Esophagus muscularis mucosa (tissue), 4 donors: ENCODE measurements at places on chromosomes 3 and 15. TPM values are rescaled to one million over a fixed set of nuclear protein-coding genes. Genes with fewer than 3 reads are reported as not detected.

DNA sequence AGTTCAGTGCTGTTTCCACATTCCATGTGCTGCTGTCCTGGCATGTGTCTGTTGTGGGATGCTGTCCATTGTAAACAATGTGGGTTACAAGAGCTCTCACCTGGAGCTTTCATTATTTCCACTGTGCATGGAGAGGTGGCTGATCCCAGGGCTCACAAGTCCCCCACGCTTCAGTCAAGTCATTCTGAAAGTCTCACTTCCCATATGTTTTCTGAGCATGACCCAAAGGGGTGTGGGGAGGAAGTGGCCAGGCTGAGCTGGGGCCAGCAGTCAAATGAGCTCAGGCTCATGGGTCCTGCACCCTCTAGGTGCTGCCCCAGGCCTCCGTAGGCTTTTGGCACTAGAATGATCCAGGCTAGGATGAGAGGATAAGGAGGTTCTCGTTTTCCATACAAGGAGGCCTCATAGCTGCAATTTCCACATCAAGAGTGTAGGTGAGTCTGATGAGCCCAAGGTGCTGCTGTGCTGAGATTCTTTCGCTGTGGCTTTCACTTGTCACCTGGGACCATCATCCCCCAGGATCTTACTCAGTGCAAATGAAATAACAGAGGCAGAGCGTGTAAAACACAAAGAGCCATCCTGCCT is 22.0 kb downstream of the STARD5 start:
- peak overlapping the region; percentile 5 for H3K27ac ChIP-seq
- DNase-seq = no peak
- peaks cover 6% of the 10 kb centered on the region for H3K27me3 ChIP-seq

DNA sequence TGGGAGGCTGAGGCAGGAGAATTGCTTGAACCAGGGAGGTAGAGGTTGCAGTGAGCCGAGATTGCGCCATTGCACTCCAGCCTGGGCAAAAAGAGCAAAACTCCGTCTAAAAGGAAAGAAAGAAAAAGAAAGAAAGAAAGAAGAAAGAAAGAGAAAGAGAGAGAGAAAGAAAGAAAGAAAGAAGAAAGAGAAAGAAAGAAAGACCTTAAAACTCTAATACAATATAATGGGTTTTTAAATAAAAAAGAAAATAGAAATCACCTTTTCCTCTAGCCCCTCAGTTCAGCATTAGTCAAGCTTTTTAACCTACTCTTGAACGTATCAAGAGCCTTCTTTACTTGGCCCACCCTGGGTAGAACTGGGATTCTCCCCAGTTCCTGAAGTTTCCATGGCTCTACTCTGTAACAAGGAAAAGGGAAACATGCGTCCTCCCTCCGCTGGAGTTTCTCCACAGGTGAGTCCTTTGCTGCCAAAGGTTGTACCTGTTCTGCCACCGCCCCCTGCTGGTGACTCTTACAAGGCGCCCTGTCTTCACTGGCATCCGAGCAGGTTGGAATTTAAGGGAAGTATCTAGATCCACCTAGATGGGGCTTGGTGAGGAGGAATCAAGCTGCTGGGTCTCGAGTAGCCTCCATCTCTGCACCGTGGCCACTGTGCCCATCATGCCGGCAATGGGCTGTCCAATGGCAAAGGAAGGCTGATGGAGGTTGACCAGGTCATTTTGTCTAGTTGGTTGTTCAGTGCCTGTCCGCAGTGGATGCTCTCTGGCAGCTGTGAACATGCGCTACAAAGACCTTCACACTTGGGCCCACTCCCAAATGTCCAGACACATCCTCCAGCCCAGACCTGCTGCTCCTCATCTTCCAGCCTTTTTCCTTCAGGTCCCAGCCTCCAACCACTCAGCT is 20.6 kb upstream of the EPHB3 start:
- H3K27ac ChIP-seq = no peak overlapping the region
- H3K4me3 ChIP-seq = no peak overlapping the region
- H3K4me1 ChIP-seq = peaks cover 9% of the 10 kb centered on the region
- peak; percentile 90 for DNase-seq
- H3K36me3 ChIP-seq = no peaks in the 10 kb centered on the region

DNA sequence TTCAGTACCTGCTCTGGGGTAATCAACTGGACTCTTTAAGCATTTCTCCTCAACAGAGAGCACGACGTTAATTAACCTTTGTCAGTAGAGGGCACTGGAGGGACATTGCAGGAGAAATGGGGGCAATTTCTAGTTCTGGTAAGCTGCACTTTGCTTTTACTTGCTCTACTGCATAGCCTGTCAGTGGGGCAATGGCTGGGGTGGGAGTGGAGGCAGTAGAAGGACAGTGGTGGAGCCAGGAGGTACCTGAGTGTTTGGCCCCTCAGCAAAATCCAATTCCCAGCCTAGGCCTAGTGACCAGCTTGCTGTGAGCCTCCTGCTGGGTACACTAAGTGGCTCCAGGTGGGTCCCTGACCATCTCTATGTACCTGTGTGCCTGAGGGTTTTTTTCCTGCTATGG is 18.3 kb upstream of the MED12L start:
- DNase-seq = no peak
- no peaks in the 10 kb centered on the region for H3K27me3 ChIP-seq
- no peaks in the 10 kb centered on the region for H3K4me1 ChIP-seq
- no peak overlapping the region for H3K4me3 ChIP-seq
- no peak overlapping the region for H3K27ac ChIP-seq

- H3K36me3 ChIP-seq = no peaks in the 10 kb centered on the region
- DNase-seq = no peak
- peaks cover 3% of the 10 kb centered on the region for H3K4me1 ChIP-seq
- no peaks in the 10 kb centered on the region for H3K27me3 ChIP-seq
- no peak overlapping the region for H3K27ac ChIP-seq
Observed at GRCh38 chr15:55999658-56000057, 6.2 kb upstream of the NEDD4 start.

DNA sequence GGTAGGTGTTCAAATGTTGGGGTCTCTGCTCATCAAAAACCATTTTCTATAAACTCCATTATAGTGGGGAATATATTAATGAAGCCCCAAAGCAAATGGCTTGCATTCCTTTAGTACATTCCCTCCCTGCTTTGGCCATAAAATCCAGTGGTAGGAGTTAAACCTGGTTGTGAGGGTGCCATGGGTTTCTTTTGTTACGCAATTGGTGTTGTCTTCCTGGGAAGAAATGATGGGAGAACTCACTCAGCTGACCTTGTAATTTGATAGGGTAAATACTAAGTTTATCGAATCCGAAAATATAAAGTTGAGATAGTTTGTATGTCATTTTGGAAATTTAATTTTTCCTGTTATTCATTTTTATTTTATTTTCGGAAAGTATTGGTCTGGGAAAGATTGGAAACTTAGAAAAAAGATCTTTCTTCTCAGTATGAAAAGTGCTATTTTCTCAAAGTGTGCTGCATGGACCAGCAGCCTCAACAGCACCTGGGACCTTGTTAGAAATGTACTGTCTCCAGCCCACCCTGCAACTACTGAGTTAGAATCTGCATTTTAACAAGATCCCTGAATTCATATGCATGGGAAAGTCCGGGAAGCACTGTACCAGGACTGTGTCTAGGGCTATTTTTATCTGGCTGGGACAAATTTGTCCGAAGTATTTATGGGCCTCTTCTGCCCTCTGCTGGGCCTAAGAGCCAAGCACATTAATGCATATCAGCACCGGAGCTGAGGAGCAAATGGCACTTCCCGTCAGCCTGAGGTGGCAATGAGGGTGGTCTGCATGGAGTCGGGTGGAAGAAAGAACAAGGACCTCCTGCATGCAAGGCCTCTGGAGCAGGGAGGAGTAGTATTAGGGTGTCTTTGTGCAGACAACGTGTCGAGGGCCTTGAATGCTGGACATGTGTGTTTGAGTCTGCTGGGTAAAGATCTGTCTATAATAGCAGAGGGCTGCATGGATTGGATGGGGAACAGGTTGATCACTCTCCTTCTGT is 54.7 kb downstream of the FAM81A start:
- H3K4me1 ChIP-seq = peaks cover 7% of the 10 kb centered on the region
- H3K27me3 ChIP-seq = no peaks in the 10 kb centered on the region
- H3K4me3 ChIP-seq = no peak overlapping the region
- H3K36me3 ChIP-seq = no peaks in the 10 kb centered on the region

GRCh38 chr15:100438570-100438969 is 90.2 kb downstream of the CERS3 start:
- H3K27ac ChIP-seq = no peak overlapping the region
- no peaks in the 10 kb centered on the region for H3K27me3 ChIP-seq
- DNase-seq = no peak
- peaks cover 5% of the 10 kb centered on the region for H3K4me1 ChIP-seq
- H3K4me3 ChIP-seq = no peak overlapping the region
- H3K36me3 ChIP-seq = no peaks in the 10 kb centered on the region

- no peaks in the 10 kb centered on the region for H3K27me3 ChIP-seq
- H3K36me3 ChIP-seq = no peaks in the 10 kb centered on the region
- H3K4me3 ChIP-seq = no peak overlapping the region
- DNase-seq = no peak
- no peaks in the 10 kb centered on the region for H3K4me1 ChIP-seq
Observed at GRCh38 chr3:107846279-107846852, 244.5 kb downstream of the CD47 start.

DNA sequence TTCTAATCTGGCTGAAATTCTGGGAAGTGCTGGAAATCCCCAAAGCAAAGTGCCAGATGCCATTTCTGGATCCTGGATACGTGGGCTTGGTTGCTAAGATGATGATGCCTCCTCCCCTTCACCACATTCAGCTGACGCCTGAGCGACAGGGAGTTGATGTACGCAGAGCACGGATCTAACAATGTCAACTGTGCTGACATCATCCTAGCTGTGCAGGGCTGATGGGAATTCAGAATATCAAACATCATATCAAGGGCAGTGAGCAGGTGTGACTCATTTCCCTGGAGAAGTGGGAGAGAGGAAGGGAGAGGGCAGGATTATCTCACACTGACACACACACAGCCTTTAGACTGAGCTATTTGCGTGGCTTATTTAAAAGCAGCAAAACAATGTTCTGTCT is 92.6 kb upstream of the ZBTB20 start:
- H3K27ac ChIP-seq = no peak overlapping the region
- peaks cover 12% of the 10 kb centered on the region for H3K4me1 ChIP-seq
- no peak overlapping the region for H3K4me3 ChIP-seq
- no peaks in the 10 kb centered on the region for H3K36me3 ChIP-seq
- DNase-seq = no peak
- H3K27me3 ChIP-seq = no peaks in the 10 kb centered on the region

GRCh38 chr3:108320746-108321350 is 24.5 kb downstream of the HHLA2 start:
- no peak overlapping the region for H3K4me3 ChIP-seq
- no peaks in the 10 kb centered on the region for H3K27me3 ChIP-seq
- no peaks in the 10 kb centered on the region for H3K4me1 ChIP-seq
- H3K27ac ChIP-seq = no peak overlapping the region

DNA sequence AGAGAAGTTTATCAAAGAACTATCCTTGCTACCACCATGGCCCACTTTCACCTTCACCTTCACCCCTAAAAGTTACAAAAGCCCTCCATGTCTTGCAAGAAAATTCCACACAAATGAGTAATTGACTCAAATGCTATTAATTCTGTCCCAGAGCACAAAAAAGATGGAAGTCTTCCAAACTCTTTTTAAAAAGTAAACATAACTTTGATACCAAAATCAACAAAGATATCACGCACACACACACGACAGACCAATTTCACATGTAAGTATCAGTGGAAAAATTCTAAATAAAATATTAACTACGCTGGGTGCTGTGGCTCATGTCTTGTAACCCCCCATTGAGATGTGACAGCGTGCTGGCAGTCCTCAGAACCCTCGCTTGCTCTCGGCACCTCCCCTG is 1.1 kb upstream of the MCCC1 start:
- peaks cover 22% of the 10 kb centered on the region for H3K4me1 ChIP-seq
- peak overlapping the region; percentile 91 for H3K27ac ChIP-seq
- H3K4me3 ChIP-seq = no peak overlapping the region
- H3K27me3 ChIP-seq = no peaks in the 10 kb centered on the region
- H3K36me3 ChIP-seq = no peaks in the 10 kb centered on the region

DNA sequence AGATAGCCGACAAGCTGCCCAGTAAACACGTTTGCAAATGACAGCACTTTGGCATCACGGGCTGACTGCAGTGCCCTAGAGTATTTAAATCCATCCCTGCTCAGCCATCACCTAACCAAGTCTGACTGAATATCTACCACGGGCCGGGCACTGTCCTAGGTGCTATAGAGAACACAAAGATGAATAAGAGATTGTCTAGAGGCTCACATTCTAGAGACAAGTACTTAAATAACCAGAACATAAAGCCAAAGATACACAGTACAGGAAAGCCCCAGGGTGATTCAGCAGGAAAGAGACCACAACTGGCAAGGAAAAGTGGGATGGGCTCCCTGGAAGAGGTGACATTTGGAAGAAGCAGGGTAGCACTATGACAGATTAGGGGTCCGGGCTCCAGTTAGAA is 103.5 kb downstream of the MYLK start:
- H3K36me3 ChIP-seq = no peaks in the 10 kb centered on the region
- no peak overlapping the region for H3K4me3 ChIP-seq
- H3K4me1 ChIP-seq = peaks cover 57% of the 10 kb centered on the region
- no peaks in the 10 kb centered on the region for H3K27me3 ChIP-seq
- peak; percentile 80 for DNase-seq

DNA sequence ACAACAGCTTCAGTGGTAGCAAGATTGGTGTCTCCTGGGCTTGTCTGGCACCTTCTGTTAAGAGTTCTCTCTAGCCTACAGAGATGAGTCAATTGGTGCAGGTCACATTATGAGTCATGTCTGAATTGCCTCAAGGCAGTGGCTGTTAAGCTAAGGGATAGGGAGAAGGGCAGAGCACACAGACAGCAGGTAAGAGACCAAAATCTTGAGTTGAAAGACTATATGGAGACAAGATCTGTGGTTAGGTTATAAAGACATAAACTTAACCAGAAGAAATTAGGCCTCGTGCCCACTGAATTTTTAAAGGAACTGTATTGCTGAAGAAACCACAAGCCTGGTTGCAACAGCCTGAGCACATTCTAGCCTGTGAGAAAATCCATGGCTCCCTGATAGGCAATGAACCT is 19.2 kb upstream of the KPNA1 start:
- H3K4me1 ChIP-seq = no peaks in the 10 kb centered on the region
- no peaks in the 10 kb centered on the region for H3K27me3 ChIP-seq
- DNase-seq = no peak
- peaks cover 98% of the 10 kb centered on the region for H3K36me3 ChIP-seq
- no peak overlapping the region for H3K27ac ChIP-seq
- no peak overlapping the region for H3K4me3 ChIP-seq

DNA sequence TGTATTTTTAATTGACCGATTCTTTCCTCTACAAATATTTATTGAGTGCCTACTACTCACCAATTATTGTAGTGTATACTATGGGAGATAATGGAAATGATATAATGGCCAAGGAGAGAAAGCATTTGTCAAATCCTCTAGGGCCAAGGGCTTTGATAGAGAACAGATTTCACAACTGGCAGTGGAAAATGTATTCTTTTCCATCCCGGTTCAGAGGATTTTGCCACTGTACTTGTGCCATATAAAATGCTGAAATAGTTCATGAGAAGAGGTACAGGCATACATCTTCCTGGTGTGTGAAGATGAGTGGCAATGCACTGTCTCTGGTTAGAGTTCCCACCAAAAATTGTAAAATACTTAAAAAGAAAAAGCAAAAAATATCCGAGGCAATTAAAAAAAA is 451.6 kb upstream of the TPRG1 start:
- DNase-seq = no peak
- no peaks in the 10 kb centered on the region for H3K36me3 ChIP-seq
- no peak overlapping the region for H3K4me3 ChIP-seq
- H3K27me3 ChIP-seq = no peaks in the 10 kb centered on the region
- no peak overlapping the region for H3K27ac ChIP-seq

Gene KCNMB2
- total RNA-seq = not detected

Gene CYP8B1
- not detected for total RNA-seq

Gene GREM1
- total RNA-seq = 42.0 TPM

Gene SLC9C1
- total RNA-seq = not detected

Gene OR5K2
- total RNA-seq = not detected

Gene AADACL2
- 0.26 TPM for total RNA-seq

Gene AHSG
- not detected for total RNA-seq

Gene WNT5A
- 14.5 TPM for total RNA-seq

Gene WWTR1
- 535 TPM for total RNA-seq
